ENCODE measurements at places on chromosomes 5 and 9. TPM values are rescaled to one million over a fixed set of nuclear protein-coding genes. Genes with fewer than 3 reads are reported as not detected.
A peak's percentile ranks its signal among the peaks of the same experiment; 100 is the strongest.

DNA sequence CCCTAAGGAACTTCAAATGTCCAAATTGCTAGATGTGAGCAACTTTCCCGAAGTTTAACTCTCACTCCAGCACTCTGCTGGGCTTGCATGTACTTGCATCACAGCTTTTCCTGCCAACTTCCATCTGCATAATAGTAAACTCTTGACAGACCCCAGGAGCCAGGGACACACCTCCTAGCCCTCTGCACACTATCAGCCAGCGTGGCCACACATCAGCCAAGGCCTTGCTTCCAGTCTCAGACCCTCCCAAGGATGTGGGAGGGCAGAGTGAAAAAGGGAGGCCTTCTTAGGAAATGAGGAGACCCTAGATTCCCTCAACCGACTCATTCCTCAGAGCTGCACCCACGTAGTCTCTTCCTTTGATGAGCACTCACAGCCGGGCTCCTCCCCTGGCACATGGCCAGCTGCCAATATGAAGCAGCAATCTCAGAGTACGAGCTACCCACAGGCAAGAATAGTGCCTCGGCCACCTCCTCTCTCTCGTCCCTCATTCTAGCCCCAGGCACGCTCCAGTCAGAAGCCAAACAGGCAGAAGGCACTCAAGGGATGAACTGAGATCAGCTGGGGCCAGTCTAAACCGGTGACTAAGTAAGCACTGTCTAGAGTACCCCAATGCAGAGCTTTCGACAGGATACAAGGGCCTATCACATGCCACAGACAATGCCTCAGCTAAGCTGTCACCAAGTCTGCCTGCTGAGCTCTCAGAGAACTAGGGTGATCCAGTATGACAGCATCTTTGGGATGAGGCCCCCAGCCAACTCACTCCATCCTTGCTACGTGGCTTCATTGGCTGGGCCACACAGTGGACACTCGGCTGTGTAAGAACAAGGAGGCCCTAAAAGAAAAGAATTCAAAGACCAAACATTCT is 2.3 kb downstream of the P4HA2 start:
- DNase-seq: peak; percentile 51

GRCh38 chr5:148540647-148541046 is 113.7 kb downstream of the HTR4 start:
- DNase-seq: no peak

GRCh38 chr5:100800562-100800961 is 102.5 kb downstream of the ST8SIA4 start:
- DNase-seq: no peak

- no peak for DNase-seq
These were observed 49.8 kb upstream of the OLFM1 start for GRCh38 chr9:135037521-135038250.

GRCh38 chr5:77449981-77450380 is 42.1 kb downstream of the WDR41 start:
- DNase-seq: no peak

DNA sequence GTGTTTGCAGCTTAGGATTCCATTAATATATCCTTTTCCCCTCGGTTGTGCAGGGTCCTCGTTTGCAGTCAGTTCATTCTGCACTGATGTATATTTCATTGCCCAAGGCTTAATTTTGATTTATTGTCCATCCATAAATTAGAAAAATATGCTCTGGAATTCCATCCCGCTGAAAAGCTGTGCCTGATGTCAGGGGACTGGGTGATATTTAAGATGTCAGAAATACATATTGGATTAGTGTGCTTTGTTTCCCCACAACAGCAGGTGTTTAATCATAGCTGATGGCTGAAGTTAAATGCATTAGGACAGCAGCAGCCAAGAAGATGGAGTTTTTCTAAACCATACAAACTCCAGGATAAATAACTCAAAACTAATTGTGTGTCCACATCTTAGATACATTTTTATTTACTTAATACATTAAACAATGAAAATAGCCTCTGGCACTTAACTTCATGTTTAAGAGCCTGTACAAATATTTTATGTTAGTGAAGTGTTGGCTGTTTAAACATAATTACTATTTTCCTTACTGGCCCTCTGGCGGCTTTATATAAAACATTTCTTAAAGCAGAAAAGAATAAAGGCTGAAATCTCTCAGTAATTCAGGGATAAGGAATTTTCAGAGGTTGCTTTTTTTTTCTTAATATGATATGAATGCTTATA is 170.4 kb upstream of the TBCA start:
- no peak for DNase-seq

DNA sequence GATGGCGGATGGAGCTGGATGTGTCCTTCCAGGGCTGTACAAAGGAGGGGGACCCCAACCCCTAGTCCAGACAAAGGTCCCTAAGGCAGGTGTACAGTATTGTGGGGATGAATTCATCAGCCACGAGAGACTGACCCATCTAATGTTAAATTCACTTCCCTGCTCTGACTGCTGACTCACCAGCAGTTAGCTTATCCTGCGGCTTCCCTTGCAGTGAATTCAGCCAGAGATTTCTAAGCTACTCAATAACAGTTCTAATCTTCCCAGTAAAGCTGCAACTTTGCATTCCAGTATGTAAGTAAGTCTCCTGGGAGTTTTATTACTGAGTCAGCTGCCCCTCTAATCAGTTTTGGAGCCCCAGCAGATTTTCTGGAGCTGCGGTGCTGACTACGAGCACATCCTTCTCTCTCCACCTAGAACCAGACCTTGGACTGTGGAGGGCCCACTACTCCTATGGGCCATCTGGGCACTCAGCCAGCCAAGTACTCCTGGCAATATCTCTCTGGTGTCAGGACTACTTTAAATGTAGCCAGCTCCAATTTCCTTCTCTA is 16.1 kb downstream of the B4GALT1 start:
- peak; percentile 64 for DNase-seq

DNA sequence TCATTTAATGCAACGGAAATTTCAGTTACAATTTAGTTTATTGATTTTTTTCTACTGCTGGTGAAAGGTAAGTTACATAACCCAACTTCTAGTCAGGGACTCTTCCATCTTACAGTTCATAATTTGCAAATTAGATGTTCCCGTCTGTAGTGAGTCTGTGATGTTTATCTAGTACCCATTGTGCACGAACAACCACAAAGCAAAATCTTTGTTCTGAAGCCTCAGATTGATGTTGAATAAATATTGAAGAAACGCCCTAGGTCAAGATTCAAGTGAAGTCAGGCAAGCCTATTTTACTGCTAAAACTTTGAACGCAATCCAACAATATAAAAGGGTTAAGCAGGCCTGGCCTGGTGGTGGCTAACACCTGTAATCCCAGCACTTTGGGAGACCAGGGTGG is 43.1 kb downstream of the BASP1 start:
- DNase-seq: no peak

- no peak for DNase-seq
These were observed 18.1 kb upstream of the SMAD5 start for GRCh38 chr5:136114414-136115125.

- DNase-seq: no peak
These were observed 39.0 kb downstream of the KIF4B start for GRCh38 chr5:155052532-155052931.

DNA sequence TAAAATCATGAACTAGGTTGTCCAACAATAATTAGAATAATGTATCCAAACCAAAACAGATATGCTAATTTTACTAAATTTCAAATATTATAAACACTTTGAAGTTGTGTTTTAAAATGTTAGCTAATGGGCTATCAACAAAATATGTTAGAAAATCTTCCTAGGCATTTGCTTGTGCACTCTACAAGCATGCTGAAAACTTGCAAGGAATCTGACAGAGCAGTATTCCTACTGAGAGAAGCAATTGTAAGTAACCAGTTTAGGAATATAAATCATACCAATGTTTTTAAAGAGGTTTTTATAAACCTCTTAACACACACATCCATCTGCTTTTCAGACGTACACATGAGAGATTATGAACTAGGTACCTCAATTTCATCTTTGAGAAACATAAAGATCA is 228.4 kb upstream of the TBCA start:
- no peak for DNase-seq

The PCDHGC5 gene
- total RNA-seq: 0.54 TPM

The ZNF879 gene
- 2.8 TPM for total RNA-seq
